ENCODE measurements at places on chromosomes 5 and 9.
A peak's percentile ranks its signal among the peaks of the same experiment; 100 is the strongest.

GRCh38 chr5:112848116-112848811 lies 12.8 kb upstream of the SRP19 start:
- DNase-seq, result peak; percentile 37

GRCh38 chr5:151717416-151717815 lies 30.7 kb upstream of the SPARC start:
- DNase-seq, result no peak

DNA sequence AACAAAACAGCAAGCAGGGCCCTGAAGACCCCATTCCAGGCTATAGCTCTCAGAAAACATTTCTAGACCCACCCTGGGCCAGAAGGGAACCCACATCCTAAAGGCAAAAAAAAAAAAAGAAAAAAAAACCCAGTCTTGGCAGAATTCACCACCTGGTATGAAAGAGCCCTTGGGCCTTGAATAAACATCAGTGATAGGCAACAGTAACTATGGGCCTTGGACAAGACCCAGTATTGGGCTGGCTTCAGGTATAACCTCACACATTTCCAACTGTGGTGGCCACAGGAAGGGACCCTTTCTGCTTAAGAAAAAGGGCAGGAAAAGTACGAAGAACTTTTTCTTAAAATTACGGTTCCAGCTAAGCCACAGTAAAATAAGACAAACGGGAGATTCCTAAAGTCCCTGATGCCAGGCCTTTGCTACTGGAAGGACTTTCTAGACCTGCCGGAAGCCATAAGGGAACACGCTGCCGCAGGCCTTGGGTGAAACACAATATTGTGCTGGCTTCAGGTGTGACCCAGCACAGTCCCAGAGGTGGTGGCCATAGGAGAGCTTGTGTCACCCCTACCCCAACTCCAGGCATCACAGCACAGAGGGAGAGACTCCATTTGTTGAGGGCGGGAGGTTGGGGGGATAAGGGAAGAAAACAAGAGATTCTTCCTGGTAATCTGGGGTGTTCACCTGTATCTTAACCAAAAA lies 505.2 kb upstream of the RGMB start:
- no peak for DNase-seq

- no peak for DNase-seq
Measured at GRCh38 chr9:92406477-92406876, 2.1 kb upstream of the OGN start.

DNA sequence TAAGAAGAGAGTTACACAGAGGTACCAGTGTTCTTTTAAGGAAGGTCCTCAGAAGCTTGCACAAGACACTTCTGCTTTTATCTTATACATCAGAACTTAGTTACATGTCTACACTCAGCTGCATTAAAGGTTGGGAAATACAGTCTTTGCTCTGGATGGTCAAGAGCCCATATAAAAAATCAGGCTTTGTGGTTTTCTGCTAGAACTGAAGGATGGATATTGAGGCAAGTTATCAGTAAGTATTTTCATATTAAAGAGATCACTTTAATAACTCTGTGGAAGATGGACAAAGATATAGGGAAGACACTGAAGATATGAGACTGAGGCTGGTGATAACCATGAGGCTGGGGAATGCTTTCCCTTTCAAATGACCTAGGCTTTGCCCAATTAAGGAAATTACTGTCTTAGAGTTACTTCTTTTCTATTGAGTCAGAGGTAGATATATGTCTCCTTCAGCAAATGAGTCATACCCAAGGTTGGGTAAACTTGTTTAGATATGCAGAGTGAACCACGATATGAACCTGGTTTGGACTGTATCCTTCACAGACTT lies 87.0 kb upstream of the TNC start:
- no peak for DNase-seq

DNA sequence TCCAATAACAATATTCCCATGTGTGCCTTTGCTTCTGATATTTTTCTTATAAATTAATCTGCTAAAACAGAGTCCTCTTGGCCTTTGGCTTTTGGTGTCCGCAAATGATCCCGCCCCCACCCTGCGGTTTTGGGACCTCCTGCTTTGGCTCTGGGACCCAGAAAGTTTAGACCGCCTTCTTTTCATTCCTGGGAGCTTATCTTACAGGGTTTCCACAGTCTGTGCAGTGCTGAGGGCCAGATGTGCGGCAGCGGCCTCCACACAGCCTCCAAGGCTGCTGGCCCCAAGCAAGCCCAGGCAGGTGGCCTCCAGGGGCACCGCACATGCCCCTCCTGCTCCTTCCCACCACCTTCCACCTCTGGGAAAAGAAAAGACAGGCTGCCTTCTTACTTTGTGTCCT lies 191.5 kb downstream of the ERCC6L2 start:
- DNase-seq, result no peak

GRCh38 chr9:89797255-89797654 lies 192.4 kb downstream of the GADD45G start:
- no peak for DNase-seq

DNA sequence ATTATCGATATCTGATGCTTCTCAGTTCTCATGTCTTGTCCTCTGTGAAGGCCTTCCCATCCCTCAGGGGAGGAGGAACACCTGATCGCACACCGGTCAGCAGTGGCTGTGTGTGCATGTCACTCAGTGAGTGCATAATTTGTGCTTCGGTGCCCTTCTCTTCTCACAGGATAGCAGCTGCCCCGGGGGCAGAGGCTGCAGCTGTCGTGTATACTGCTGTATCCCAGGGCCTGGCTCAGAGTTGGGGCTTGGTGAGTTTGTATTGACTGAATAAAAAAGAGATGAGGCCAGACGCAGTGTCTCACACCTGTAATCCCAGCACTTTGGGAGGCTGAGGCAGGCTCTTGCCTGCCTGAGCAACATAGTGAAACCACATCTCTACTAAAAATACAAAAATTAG lies 49.7 kb upstream of the NCS1 start:
- DNase-seq, result no peak

DNA sequence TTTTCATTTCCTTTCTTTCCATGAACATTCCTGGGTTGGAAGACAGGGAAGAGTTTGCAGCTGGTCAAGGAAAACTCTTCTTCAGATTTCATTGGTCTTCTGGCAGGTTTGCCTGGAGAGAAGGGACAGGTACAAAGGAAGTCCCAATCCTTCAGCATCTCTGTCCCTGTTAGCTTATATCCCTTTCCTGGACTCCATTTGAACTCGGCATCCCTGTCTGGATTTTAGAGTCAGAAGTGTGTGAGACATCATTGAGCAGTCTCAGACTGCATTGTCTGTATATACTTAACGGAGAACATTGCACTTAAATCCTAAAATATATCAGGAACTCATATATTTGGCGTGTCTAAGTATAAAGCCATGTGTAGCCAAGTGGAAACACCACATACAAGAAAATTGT lies 54.9 kb downstream of the ADGRV1 start:
- DNase-seq, result no peak

GRCh38 chr9:12822111-12822510 lies 47.3 kb downstream of the LURAP1L start:
- no peak for DNase-seq

DNA sequence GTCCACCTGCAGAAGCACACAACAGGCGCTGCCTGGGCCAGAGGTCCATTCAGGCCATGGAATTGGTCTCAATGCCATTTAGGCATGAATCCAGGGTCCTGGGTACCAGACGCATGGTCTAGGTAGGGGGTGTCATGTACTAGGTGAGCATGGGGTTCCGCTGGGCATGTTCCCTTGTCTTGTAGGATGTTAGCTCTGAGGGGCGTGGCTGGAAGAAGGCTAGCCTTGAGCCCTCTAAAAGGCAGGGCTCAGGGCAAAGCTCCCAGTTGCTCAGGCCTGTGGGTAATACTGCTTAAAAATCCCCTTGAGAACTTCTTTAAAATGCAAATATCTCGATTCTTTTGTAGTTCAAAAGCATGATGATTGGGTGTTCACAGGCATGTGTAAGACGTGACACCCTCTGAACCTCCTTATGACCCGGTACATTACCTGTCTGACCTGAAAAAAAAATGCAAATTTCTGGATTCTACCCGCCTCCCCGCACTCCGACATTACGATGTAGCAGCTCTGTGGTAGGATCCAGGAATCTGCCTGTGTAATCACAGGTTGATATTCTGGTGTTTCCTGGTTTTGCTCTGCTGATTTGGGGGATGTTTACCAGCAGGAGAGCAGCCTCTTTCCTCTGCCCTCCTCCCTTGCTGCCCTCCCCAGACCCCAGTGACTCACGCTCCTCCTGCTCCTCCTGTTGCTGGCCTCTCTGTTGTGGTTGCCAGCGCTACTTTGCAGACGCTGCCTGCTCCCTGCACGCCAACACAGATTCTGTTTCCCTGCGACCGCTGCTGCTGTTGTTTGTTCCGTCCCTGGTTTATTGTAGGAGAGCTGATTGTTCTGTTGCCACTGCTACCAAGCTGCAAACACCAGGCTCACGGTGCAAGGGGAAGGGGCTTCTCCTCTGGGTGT lies 5.7 kb downstream of the TMC1 start:
- DNase-seq, result peak; percentile 88

DNA sequence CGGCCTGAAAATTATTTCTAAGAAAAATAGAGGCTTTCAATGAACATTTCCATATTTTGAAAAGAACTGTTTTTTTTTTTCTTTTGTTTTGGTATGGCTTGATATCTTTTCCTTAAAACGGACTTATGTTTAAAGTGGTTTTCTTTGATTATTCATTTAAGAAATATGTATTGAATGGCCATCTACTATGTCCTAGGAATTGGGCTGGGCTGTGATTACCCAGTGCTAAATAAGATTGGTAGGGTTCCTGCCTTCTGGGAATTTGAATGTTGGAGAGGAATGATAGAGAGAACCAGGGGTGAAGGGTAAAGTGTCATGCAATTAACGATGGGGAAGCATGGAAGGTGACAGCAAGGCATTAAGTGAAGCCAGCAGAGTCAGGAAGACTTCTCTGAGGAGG lies 33.2 kb downstream of the TNFSF8 start:
- DNase-seq, result no peak

- no peak for DNase-seq
Measured at GRCh38 chr5:60843386-60843935, 608 bp downstream of the ELOVL7 start.

DNA sequence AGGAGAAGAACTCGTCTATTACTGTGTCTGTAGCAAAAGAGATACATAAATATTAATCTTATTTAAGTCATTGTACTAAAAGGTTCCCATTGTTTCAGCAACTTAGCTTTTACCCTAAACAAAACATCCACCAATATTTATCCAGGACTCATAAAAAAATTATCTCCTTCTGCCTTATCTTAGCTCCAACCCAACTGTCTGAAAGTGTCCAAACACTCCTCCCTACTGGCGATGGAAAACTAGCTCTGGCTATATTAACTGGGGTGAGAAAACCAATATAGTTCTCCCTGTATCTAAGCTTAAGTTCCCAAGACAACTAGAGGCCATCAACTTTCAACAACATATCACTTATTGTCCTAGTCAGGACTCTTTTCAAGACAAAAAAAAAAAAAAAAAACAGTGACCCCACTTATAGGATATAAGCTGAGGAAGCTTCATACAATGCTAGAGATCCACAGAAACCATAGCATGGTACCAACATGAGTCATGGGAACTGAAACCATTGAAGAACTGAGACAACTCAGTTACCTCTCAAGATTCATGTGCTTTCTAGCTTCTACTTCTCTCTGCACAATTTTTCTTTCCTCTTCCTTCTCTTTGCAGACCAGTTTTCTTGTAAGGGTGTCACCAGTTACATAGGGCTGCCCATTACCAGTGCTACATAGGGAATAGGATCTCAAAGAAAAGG lies 150.7 kb upstream of the RASA1 start:
- no peak for DNase-seq

DNA sequence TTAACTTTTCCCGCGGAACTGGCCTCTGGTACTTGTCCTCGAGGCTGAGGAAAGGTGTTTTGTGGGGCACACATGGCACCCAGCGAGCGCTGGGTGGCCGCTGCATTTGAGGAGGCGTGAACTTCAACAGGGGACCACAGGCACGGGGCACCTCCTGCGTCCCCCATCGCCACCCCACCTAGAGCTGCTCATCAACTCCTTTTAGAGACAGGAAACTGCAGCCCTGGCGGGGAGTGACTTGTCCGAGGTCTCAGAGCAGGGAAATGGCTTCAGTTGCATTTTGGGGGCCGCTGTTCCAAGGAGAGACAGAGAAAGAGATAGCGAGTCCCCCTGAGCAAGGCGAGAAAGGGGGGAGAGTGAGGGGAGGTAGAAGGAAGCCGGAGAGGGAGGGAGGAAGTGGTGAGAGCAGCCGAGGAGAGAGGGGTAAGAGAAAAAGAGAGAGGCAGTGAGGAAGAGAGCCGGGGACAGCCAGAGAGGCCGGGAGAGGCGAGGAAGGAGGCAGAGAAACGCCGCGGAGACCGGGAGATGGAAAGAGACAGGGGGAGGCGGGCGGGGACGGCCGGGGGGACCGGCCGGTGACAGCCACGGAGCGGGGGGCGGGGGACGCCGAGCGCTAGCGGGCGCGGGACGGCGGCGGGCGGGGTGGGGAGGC lies 12.5 kb upstream of the LHX2 start:
- DNase-seq, result no peak

- DNase-seq, result no peak
Measured at GRCh38 chr5:139381837-139382761, 998 bp downstream of the SLC23A1 start.

DNA sequence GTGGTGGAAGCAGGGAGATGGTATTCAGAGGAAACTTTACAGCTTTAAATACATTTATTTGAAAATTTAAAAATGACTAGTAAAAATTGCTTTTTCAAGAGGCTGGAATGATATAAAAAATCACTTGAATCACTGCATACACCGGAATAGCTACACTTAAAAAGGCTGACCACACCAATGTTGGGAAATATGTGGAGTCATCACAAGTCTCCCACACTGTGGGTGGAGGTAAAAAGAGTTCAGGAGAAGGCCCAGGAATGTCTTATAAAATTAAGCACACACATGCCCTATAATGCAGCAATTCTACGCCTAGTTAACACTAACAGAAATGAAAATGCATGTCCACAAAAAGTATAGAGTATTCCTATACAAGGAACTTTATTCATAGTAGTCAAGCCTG lies 198.1 kb downstream of the ROR2 start:
- no peak for DNase-seq

DNA sequence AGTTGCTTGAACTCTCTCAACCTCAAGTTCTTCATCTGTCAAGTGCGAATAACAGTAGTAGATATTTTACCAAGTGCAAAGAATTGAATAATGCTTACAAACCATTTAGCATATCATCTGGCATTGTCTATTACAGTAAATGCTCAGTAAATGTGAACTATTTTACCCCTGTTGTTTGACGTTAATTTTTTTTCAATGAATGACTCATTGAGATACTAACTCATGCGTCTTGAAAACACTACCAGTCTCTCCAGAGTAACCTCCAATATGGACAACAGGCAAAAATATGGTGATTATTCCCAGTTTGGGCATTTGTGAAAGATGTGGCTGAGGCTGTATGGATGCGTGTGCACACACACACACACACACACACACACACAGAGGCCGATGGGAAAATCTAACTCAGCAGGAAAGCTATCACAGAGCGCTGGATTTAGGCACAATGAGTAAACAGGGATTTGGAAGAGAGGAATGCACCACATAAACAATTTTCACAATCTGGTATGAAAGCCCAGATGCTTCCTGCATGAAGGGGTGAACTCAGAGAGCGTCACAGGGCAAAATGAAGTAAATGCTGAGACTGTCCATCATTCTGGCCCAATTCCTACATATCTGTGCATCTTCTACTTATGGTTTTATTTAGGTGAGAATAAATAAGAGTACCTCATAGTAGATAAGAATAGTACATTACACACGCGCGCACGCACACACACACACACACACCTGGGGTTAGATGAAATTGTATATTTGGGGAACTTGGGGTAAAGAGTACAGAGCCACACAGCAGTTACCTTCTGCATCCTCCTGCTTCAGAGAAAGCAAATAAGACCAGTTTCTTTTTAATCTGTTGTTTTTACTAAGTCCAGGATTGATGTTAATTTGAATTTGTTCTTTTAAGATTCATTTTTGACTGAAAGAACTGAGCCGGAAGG lies 128.7 kb downstream of the PALM2AKAP2 start:
- DNase-seq, result no peak
